Effector CD4-positive, alpha-beta T cell (primary cell): ENCODE measurements at places on chromosomes 12 and 14.

DNA sequence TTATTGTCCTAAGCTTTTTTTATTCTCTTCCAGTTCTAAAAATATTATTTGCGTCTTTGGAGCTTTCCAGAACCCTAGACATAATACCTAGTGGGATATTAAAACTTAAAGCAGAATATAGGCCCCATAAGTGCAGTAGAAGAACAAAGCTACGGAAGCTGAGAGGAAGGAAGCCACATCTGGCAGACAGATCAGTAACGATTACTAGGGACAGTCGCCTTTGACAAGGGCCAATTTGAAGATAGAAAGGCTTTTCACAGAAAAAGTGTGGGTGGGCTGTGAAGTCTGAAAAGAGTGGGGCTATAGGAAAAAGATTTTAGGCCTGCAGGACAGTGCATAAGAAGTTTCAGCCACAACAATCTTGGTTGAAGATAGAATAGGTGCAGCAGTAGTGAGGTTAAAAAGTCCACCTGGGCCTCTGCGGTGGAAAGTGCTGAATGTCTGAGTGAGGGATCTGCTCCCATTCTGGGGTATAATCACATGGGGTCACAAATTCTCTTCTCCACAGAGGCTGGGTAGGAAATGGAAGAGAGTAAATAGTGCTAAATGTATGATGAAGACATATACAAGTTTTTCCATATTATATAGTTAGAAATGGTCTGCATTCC, 114.5 kb downstream of the CMAS start:
- DNase-seq = no peak

DNA sequence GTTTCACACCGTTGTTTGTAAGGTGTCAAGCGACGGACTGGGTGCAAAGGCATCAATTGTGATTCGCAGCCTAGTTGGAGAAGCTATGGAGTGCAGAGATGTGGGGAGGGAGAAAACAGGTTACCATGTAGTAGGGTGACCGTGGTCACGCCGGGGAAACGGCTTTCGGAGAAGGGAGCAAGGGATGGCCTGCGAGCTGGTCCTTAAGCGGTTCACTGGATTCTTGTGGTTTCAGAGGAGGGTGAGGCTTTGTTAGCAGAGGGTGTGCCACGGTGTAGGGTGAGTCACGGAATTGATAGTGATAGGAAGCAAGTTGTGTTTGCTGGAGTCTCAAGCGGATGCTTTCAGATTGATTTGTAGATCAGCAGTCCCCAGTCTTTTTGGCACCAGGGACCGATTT, 2.3 kb downstream of the PIWIL1 start:
- DNase-seq = no peak

GRCh38 chr14:96830946-96831345, 33.8 kb downstream of the VRK1 start:
- DNase-seq = no peak

GRCh38 chr14:91755570-91756295, 23.8 kb upstream of the CATSPERB start:
- no peak for DNase-seq

DNA sequence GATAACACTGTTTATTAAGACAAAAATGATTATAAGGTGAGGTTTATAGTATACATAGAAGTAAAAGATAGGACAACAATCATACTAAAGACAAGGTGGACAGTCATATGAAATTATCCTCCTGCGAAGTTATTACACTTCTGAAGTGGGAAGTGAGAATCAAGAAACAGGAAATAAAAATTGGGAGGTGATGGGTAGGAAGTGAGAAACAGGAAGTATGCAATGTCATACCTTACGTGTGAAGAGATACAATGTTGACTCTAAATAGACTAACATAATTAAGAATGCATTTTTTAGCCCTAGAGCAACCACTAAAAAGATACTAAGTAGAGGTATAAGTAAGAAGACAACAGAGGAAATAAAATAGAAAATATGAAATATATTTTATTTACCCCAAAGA, 43.7 kb downstream of the GRIN2B start:
- no peak for DNase-seq

DNA sequence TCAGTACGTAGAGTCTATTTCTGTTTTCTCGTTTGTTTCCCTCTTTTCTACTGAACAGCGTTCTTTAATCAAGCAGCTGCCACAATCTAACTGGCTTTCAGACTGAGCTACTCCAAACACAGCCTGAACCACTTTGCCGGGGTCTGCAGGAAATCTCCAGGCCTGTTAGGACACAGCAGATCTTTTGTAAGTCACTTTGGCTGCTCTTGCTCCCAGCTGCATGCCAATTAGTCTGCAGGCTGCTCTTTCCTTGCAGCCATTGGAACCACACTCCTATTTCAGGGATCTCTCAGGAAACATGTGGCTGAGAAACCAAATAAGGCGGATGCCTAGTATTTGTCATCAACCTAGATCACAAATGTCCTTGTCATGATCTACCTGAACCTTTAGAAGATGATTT, 73.6 kb downstream of the TMTC1 start:
- no peak for DNase-seq

GRCh38 chr12:120132054-120132836, 15.7 kb upstream of the RAB35 start:
- DNase-seq = no peak

DNA sequence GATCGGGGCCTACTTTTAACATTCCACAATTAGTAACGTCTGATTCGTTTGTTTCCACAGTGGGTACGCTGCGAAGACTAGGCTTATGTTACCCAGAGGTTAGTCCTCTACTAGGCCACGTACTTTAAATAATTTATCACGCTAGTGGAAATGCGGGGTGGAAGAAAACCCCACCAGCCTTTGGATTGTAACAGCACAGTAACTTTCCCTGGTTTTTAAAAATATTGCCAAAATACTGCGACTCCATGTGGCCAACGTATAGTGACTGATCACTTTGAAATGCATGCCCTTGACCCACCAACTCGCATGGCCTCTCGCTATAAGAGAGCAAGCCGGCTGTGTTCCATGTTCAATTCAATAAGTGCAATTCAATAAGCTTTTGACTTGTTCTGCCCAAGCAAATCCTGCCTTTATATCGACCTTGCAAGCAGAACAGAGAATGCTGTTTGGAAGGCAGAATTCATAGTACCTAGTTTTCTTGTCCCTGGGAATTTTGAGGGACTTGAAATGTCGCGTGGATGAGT, 882 bp upstream of the GTF2A1 start:
- no peak for DNase-seq

GRCh38 chr14:94110552-94111181, at the start of gene IFI27:
Gene IFI27, plus strand, starts transcription at chr14:94110736.
- no peak for DNase-seq

GRCh38 chr12:30970559-30971197, 44.1 kb downstream of the TSPAN11 start:
- no peak for DNase-seq

DNA sequence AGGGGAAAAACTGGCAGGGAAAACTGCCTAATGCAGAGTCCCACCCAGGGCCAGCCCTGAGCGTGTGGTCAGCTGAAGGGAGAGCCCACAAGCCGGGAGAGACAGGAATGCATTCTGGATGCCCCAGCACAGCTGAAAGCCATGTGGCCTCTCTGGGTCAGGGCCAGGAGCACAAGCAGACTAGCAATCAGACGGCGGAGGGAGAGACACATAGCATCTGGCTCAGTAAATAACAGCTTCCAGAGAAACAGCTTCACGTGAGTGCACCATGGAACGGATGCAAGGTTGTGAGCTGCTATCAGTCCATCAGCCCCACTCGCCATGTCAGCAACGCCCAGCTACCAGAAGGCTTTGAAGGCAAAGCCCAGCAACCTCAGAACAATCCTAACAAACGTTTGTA, 28.2 kb upstream of the TMEM106C start:
- DNase-seq = no peak

- DNase-seq = no peak
Observed at GRCh38 chr14:24993631-24994030, 56.3 kb downstream of the STXBP6 start.

DNA sequence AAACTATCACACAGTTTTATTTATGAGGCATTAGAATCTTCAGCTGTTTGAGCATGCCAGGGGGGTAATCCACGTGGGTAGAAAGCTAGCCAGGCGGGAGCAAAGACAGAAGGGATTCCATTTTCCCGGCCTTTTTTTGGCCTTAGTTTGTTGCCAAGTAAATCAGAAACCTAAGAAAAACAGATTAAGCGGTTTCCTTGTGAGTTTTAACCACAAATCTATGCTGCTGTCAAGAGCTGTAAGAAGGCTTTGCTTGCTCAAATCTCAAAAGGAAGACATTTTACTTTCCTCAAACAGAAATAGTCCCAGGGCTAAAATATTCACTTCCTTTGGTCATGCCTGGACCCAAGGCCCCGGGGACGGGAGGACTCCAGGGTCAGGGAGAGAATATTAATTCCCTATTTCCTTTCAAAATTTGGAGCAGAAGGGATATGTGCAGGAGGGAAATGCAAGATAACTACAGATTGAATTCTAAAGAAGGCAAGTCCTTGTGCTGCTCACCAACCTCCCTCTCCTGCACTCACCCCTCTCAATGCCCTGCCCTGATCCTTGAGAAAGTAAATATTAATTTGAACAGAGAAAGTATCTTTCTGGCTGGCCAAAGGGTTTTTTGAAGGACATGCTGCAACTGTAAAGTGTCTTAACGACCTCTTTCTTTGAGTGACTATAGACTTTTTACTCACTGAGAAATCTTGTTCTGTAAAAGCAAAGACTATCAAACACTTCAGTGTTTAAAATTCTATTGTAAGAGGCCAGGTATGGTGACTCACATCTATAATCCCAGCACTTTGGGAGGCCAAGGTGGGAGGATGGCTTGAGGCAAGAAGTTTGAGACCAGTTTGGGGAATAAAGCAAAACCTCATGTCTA, 75.7 kb downstream of the HSD17B6 start:
- no peak for DNase-seq

DNA sequence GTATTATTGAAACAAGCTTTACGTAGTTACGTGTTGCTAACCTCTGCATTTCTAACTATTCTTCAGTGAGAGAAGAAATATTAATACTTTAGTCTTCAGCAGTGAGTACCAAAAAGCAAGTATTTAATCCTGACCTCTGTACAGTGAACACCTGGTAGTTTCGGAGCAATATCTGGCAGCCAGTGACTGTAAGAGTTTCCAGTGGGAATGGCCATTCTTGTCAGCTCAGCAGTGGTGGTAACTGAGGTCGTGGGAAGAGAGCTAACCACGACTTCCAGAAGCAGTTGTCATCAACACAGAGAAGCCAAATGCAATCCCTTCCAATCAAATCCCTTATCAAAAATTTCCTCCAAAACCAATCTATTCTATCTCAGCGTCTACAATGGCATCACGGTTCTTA, 1500.2 kb upstream of the FLRT2 start:
- no peak for DNase-seq

GRCh38 chr12:12510141-12510540, 52.5 kb downstream of the DUSP16 start:
- no peak for DNase-seq
